ENCODE measurements at places on chromosomes 7 and 10.

DNA sequence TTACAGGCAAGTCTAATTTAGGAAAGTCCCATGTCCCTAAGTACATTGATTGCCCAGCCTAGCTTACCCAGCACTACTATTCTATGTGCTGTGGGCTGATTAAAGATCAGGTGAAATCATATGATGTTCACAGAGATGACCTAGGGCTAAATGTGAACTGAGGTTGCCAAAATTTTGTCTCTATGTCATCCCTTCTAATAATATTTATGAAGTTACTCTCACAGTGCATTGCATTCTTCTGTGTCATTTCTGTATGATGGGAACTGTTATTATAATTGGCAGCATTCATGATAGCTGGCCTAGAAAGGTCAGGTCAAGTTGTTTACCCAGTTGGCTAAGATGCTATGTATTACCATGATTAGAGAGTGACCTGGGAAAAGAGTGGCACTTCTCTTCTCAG lies 2.8 kb upstream of the PDK4 start:
- peak; percentile 29 for DNase-seq

- no peak for DNase-seq
These were observed 121.2 kb upstream of the PITRM1 start for GRCh38 chr10:3293581-3294431.

DNA sequence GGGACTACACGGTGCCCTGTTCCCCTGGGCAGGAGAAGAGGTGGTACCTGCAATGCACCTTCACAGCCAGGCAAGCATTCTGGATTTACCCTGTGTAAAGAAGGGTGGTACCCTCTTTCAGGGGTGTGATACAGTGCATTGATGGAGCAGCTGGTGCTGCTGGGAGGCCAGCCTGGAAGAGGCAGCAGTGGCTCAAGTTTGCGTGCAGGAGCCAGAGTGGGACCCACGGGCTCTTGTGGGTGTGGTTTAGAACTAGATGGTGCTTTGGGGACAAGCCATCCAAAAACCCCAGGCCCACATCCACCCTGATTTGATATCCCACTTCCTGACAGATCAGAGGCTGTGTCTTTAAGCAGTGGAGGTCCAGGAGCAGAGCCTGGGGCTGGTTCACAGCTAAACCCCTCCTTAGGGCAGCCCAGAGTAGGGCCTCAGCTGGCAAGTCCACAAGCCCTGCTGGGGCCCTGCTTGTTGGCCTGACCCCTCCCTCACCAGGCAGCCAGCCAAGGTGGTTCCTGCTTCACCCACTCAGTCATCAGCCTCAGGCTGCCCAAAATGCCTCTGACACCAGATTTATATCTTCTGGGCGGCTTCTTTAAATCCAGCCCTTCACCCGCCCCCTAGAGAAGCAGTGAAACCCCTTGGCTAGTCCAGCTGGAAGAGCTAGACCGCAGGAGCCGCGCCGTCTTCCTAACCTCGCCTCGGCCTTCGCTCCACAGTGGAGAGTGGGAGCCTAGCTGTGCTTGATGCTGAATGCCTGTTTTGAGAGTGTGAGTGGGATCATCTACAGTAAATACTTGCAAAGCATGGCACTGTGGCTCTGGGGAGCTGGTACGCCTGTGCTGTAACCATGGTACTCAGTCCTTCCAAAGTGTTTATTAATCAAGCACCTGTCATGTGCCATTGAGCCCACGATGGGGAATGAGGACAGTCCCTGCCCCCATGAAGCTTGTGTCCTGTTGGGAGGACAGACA lies 1.4 kb upstream of the ASIC3 start:
- peak; percentile 20 for DNase-seq

- no peak for DNase-seq
These were observed 41.8 kb downstream of the STK32C start for GRCh38 chr10:132265890-132266496.

DNA sequence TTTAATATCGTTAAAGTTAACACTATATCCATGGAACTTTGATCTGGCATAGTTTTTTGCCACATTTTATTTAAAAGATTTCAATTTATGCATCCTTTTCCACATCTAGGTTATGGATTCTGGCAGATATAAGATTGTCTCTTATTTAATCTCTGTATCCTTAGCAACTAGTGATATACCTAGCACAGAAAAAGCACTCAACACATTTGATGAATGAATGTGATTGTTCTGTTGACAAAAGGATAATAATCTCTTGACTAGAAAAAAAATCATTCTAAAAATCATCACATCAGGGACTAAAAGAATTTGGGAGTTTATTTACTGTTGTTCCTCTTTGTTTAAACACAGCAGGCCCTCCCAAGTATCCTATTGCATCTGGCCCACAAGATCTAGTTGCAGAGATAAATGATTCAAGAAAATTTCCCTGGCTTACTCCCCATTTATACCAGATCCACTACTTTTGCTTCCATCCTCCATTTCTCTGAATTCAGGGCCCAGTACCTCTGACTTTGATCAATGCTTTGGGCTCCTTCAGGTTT lies 84.0 kb upstream of the C1GALT1 start:
- no peak for DNase-seq

- DNase-seq: no peak
These were observed 6.0 kb downstream of the OIT3 start for GRCh38 chr10:72899545-72899944.

DNA sequence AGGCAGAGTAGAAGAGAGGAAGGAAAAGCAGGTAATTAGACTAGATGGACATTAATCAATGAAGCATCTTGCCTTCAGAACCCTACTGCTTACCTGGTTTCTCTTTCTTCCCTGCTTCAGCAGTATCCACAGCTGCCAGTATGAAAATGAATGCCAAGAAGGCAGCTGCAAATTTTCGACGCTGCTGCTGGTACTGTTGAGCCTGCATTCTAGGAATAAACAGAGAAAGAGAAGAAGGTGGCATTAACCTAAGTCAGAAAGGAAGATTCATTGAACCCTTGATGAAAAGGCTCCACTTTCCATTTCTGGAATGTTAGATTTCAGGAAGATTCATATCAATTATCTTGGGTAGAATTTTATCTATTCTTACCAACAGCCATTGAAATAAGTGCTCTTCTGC lies 88.8 kb downstream of the PTN start:
- DNase-seq: no peak

GRCh38 chr7:13988731-13989125 lies 738 bp downstream of the ETV1 start:
- DNase-seq: peak; percentile 53

GRCh38 chr7:84060760-84061261 lies 133.8 kb downstream of the SEMA3A start:
- peak; percentile 43 for DNase-seq

DNA sequence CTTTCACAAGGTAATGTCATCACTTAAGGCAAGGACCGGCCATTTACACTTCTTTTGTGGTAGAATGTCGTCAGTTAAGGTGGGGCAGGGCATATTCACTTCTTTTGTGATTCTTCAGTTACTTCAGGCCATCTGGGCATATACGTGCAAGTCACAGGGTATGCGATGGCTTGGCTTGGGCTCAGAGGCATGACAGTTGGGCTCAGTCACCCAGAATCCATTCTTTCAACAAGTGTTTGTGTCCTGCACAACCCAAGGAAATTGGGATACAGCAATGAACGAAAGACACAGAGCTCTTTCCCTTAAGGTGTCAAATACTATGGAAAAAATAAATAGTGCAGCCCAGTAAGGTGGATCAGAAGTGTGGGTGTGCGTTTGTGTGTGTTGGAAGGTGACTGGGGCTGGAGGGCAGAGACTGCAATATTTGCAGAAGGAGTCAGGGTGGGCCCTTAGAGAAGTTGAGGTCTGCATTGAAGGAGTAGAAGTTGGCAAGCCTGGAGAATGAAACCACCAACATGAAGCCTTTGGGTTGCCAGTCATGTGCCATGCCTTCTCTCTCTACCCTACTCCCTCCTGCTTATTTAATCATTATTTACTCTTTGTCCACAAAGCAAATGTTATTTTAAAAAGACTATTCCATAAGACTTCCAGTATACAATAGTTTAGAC lies 222.8 kb upstream of the PRKCQ start:
- no peak for DNase-seq

- peak; percentile 82 for DNase-seq
These were observed 208.6 kb upstream of the CCDC6 start for GRCh38 chr10:60114765-60115586.

GRCh38 chr10:108582888-108583287 lies 1340.4 kb downstream of the XPNPEP1 start:
- no peak for DNase-seq

DNA sequence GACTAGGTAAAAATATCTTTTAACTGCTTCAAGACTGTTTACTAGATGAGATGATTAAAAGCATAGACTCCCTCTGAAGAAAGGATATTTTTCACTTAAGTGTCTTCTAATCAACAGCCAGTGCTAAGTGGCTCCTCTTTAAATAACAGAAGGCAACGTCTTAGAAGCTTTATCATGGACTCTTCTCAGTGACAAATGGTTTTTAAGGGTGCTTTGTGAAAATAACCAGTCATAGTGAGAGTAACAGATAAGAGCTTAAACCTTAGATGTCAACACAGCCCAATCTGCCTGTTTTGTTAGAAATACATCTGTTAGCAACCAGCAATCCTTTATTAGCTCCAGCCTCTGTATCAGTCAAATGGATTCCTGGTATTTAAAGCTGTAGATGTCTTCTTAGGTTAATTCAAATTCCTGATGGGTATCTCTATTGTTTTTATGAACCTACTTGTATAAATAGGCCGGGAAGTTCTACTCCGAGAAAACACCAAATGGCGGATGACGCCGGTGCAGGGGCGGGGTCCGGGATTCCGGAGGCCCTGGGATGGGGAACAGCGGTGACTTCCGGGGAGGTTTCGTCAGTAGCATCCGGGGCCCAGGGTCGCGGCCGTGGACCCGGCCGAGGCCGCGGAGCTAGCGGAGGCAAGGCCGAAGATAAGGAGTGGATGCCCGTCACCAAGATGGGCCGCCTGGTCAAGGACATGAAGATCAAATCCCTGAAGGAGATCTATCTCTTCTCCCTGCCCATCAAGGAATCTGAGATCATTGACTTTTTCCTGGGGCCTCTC lies 285.4 kb downstream of the GPR37 start:
- DNase-seq: no peak

DNA sequence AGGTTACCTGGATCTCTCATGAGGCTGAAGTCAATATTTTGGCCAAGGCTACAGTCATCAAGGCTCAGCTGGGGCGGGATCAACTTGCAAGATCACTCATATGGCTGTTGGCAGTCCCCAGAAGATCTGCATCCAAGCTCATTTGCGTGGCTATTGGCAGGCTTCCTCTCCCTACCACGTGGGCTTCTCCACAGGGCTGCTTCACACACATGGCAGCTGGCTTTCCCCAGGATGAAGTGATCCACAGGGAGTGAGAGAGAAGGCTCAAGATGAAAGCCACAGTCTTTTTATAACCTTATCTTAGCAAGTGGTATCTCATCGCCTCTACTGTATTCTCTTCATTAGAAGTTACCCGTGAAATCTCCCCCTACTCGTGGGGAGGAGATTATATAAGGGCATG lies 167.4 kb downstream of the TMEM26 start:
- no peak for DNase-seq

GRCh38 chr10:121536310-121536913 lies 61.8 kb downstream of the FGFR2 start:
- DNase-seq: no peak

DNA sequence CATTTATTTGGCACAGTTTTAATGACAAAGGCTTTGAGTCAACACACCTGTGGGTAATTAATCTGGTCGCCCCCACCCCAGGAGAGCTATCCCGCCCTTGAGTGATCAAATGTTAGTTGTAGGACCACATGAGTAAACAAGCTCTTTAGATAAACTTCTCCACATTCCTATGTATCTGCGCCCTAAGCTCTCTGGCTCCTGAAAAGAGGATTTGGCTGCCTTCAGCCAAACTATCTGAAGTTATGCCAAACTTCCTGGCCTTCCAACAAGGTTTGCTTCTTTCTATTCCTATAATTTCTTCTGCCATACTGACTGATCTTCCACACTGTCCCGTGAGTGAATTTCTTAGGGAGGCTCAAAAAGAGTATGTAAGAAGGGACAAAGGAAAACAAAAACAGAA lies 134.2 kb downstream of the RALA start:
- DNase-seq: no peak

- no peak for DNase-seq
These were observed 27.8 kb downstream of the SMURF1 start for GRCh38 chr7:99116144-99116543.

- no peak for DNase-seq
These were observed 17.3 kb downstream of the GPR26 start for GRCh38 chr10:123683459-123683858.

GRCh38 chr10:16386855-16387254 lies 50.0 kb upstream of the PTER start:
- DNase-seq: no peak

GRCh38 chr10:27360581-27361172 lies 120.1 kb upstream of the ACBD5 start:
- peak; percentile 89 for DNase-seq

DNA sequence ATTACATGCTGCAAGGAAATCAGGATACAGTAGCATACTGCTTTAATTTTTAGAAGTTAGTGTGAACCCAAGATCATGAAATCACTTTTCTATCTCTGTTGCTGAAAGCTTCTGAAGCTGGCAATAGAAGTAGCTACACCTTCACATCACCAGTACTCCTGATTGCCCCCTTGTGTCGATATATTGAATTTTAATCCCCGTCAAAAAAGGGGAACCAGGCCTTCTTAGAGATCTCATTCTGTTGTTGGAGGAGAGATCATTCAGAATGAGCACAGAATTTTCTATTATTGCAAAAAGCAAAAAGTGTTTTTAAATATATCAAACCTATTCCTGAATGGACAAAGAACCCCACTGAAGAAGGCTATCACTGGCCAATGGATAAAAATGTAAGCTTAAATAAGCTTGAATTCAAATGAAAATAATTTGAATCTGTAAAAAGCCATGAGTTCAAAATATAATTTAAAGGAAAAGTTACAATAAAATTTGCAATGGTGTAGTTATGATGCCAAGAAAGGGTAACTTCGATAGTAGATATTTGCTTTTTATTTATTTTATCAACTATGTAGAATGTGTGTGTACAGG lies 39.7 kb upstream of the TEX47 start:
- DNase-seq: peak; percentile 59

GRCh38 chr7:103795107-103795506 lies 194.4 kb downstream of the RELN start:
- DNase-seq: peak; percentile 7

DNA sequence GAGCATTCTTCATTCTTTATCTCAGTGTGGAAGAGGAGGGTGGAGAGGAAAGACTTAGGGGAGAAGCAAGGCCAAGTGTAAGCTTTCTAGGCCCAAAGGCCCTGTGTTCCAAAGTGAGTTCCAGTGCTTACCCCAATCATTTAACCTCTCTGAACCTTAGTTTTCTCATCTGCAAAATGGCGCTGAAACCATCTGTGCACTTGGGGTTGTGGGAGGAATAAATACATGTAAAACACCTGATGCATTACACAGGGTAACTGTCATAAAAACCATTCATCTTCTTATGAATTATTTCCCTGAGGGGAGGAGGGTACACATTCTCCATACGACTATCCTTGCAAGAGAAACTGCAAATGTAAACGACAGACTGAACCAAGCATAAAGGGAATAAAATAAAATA lies 19.0 kb downstream of the PIK3AP1 start:
- no peak for DNase-seq

GRCh38 chr10:63520500-63521415 lies at the start of gene REEP3:
TSS of gene REEP3 (plus strand) at chr10:63521401. CDS start at chr10:63521546, 145 bp downstream.
- DNase-seq: peak; percentile 76

- DNase-seq: no peak
These were observed 68.6 kb downstream of the FRMPD2 start for GRCh38 chr10:48205918-48206317.

GRCh38 chr7:20542594-20542993 lies 72.9 kb upstream of the ABCB5 start:
- DNase-seq: peak; percentile 56

GRCh38 chr7:9889554-9889953 lies 1084.1 kb upstream of the PHF14 start:
- DNase-seq: no peak

- DNase-seq: no peak
These were observed 25.5 kb downstream of the JAZF1 start for GRCh38 chr7:28155019-28155660.

GRCh38 chr7:120864141-120864900 lies 6.4 kb upstream of the TSPAN12 start:
- DNase-seq: no peak
